ENCODE measurements at places on chromosomes 2 and 18.

DNA sequence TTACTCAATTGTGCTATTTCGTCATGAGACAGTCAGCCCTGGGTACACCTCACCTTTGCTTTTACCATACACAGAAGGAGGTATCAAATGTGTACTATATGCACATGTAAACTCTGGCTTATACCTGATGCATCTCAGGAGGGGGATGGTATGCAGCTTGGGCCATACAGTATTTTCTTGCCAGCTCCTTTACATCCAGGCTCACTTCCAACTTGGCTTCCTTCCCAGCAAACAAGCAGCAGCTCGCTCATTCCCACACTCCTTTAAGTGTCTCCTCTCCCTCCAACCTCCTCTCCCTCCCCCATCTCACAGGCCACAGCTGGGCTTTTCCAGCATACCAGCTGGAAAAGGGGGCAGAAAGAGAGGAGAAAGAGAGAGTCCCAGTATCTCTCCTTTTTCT is 9.6 kb downstream of the MARCHF4 start:
- DNase-seq, result no peak

DNA sequence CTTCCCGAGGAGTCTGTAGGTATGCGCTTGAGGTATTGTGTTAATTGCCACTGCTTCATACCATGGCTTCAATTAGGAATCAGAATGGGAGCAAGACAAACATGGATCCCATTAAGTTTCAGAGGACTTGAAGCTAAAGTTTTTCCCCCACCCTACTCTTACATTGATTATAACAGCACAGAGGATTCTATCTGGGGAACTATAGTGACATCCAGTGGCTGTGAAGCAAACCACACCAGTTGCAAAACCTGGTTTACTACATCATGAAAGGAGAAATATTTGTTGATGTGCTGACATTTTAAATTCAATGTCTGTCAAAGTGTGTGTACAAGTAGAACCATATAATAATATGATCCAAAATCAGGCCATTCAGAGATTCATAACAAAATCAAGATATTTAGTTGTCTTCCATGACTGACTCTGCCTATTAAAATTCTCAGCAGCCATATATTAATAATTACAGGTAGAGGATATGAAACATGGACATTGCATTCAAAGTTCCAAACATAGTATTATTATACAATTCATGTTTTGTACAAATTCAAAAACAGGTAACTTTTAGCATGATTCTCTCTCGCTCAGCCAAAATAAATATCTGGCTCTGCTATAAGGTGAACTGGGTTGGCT is 82.9 kb downstream of the GRB14 start:
- no peak for DNase-seq

DNA sequence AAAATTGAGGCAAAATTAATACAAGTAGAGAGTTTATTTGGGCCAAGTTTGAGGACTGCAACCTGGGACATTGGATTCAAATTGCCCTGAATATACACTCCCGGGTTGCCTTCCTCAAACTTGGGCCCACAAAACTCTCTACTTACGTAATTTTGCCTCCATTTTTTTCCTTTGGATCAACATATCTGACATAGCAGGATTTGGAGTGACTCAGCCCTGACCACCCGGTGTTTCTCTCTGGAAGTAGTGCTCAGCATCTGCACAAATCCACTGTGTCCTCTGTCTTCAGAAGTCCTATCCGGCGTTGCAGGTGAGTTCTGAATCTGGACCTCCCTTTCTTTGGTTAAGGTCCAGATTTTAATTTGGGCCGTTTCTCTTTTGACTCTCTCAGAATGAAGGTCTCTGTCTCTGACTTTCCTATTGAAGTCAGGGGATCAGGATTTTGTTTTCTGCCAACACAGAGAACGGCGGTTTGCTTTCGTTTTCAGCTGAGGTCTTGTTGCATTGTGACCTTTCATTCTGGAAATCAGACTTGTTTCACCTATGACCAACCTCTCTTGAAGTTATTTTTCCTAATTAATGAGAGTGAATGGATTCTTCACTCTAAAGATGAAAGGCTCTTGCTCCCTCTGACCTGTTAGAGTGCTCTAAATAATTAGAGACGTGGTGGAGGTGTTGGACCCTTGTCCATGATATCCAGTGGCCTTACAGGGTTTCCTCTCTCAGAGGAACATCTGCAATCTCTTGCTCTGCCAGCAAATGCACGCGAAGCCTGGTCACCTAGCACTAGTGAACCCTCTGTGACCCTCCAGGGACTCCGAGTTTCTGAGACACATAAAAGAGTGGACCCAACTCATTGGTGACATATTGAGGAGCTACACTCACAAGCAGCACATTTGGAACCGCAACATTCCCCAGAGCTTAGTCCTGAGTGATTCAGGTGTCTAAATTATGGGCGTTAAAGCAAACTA is 13.6 kb downstream of the TCF23 start:
- DNase-seq, result no peak

GRCh38 chr18:62165583-62165982 is 21.3 kb downstream of the PIGN start:
- DNase-seq, result no peak

DNA sequence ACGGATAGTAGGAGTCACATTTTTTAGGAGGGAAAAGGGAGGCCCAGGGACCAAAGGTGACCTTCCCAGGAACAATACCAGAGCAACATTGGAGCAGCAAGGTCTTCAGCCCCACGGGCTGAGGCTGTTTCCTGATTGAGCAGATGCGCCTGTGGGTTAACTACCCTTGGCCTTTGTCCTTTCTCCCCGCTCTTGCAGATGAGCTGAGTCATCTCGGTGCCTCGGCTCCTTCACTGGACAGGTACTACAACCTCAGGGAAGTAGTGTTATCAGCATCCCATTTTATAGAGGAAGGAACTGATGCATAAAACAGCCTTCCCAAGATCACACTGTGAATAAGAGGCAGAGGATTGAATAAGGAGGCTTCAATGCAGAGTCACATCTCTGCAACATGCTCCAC is 43.5 kb downstream of the DHRS9 start:
- DNase-seq, result no peak

DNA sequence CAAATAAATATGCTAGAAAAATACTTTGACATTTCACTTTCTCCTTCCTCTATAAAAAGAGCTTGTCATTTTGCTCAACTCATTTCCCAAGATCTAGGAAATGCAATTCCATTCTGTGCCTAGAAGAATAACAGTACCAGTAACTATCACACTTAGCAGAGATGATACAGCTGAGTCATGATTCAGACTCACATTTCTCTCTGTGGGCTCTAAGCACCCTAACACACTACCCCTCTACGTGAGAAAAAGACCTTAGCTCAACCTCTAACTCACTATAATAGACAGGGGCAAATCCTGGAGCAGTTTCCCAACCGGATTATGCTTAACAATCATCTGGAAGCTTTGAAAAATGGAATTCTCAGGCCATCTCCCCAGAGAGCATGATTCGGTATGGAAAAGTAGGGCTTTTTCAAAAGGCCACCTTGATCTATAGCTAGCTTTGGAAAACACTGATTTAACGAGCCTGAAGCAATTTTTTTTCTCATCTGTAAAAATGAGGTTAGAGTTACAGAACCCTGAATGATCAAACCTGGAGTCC is 1312.3 kb upstream of the PIK3C3 start:
- no peak for DNase-seq

- DNase-seq, result no peak
These were observed 30.4 kb downstream of the HDAC4 start for GRCh38 chr2:239370403-239370802.

DNA sequence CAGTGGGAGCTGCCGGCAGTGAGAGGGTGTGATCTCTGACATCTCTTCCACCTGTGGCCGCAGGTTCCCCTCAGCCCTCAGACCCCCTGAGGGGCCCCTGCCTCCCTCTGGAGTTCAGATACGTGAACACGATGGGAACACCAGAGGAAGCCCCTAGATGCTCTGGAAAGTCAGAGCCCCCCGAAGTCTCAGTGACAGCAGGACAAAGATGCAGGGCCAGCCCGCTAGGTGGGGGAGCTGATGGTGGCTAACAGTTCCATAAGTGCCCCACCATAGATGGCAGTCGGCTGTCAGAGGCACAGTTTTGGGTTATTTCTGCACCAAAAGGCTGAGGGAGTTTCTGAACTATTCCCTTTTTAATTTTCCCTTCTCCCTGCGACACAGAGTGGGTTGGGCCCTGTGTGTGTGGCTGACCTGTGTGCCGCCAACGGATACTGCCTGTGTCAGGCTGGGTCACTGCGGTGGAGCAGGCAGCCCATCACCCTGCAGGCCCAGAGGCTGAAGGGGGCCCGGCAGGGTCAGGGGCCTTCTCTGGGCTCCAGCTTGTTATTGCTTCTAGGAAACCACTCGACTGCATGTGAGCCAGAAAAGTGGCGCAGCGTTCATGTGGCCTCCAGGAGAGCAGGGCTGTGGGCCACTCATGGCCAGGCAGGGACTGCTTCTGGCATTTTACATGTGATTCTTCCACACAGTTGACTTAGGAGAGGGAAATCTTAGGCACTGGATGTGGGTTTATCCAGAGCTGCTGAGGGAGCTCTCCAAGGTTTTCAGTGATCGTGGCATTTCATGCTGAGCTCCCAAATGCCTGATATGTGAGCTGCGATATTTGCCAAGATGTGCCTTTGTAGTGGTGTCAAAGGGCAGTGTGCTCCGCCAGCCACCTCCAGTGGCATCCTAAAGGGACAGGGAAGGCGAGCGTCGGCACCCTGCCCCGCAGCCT is 225.1 kb downstream of the SH3RF3 start:
- DNase-seq, result no peak

DNA sequence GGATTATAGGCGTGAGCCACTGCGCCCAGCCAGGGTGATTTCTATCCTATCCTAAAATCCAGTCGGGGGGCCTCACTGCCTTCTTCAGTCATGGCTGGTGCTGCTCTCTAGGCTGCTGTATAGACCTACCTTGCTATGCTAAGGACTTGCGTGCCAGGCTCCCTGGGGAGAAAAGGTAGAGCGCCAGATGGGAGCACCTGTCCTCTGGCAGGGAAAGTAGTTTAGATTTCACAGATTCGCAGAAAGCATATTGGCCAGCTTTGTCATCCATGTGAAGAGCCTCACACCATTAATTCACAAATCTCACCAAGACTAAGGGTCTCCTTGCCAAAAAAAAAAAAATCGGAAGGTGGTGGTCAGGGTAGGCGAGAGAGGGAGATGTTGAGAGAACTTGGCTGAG is 217.6 kb downstream of the ATAD2B start:
- DNase-seq, result no peak

DNA sequence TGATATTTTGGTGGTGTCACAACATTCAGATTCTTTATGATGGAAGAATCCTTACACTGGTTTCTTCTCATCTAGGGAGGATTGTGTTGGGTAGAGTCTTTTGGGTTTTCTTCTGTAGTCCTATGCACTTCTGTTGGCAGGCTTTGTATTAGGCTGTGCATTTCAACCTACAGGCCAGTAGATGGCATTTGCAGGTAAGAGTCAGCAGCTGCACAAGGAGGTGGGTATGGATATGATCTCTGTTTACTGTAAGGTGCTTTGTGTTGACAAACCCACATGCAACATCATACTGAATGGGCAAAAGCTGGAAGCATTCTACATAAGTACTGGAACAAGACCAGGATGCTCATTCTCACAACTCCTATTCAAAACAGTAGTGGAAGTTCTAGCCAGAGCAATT is 656.8 kb downstream of the METTL4 start:
- no peak for DNase-seq

GRCh38 chr18:24267878-24268277 is 129.0 kb downstream of the CABYR start:
- DNase-seq, result no peak

DNA sequence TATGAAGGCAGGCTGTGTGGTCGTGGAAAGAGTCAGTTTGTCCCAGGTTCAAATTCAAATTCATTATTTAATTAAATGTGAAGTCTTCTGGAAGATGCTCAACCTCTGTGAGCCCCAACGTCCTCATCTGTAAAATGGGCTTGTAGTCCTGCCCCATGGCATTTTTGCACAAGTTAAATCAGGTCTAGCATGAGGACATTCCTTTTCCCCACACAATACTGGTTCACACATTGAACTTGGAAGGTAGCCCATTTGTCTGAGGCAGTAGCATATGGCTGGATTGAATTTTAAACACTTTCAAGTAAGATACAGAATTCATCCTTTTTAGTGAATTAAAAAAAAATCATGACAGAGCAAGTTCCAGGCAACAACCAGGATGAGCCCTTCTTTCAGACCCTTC is 665.4 kb upstream of the HS6ST1 start:
- DNase-seq, result no peak

DNA sequence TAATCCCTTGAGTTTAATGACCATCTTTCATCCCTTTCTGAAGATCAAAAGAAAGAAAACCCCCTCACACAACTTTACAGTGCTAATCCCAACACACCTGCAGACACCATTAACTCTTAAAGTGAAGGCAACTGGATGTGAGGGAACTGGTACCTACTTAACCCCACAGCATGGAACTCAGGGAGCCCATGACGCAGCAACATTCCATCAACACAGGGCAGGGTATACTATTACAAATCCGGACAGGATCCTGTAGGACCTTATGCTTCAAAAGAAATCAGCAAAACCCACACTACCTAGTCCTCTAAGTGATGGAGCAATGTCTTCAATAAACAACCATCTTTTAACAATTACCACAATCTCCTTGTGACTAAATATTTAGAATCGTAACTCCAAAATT is 78.6 kb downstream of the FARSB start:
- DNase-seq, result no peak

Measured in activated CD4-positive, alpha-beta T cell treated with anti-CD3 and anti-CD28 coated beads for 4 hours (primary cell).